ENCODE measurements at places on chromosomes 2 and 18. TPM values are rescaled to one million over a fixed set of nuclear protein-coding genes. Genes with fewer than 3 reads are reported as not detected.

Gene MERTK
- 0.14 TPM for total RNA-seq

Gene POTEF
- not detected for total RNA-seq

Gene TUBA4B
- not detected for total RNA-seq

Gene FER1L5
- not detected for total RNA-seq

Gene HAAO
- not detected for total RNA-seq

Gene GALNT14
- not detected for total RNA-seq

Gene CDH19
- total RNA-seq = not detected

Gene KANSL1L
- 6.7 TPM for total RNA-seq

Gene CCDC85A
- total RNA-seq = not detected

Gene ALPP
- not detected for total RNA-seq

Gene RALB
- total RNA-seq = 62.9 TPM

Gene CLIP4
- 34.8 TPM for total RNA-seq

Gene EMILIN1
- total RNA-seq = 1.1 TPM

Gene HSPE1
- 74.3 TPM for total RNA-seq

Gene TMEFF2
- total RNA-seq = not detected

Gene MRPL30
- total RNA-seq = 25.5 TPM

Gene ANKRD62
- total RNA-seq = not detected

Gene DQX1
- total RNA-seq = 0.26 TPM

Gene CD8A
- 7.1 TPM for total RNA-seq

Gene HADHA
- 127 TPM for total RNA-seq

Gene GAREM2
- total RNA-seq = 5.7 TPM

Gene DES
- not detected for total RNA-seq

Gene PTPRM
- total RNA-seq = 3.4 TPM

Gene LONRF2
- total RNA-seq = 0.03 TPM

Gene KRTCAP3
- total RNA-seq = 7.1 TPM

Gene ABCG5
- not detected for total RNA-seq

Gene TRIM54
- not detected for total RNA-seq

Gene DGKD
- 148 TPM for total RNA-seq

Gene EHD3
- total RNA-seq = 0.43 TPM

Gene ALLC
- not detected for total RNA-seq

Gene TEKT4
- total RNA-seq = not detected
